ENCODE measurements at places on chromosomes 12 and 14. TPM values are rescaled to one million over a fixed set of nuclear protein-coding genes. Genes with fewer than 3 reads are reported as not detected.

- no peak for DNase-seq
Measured at GRCh38 chr12:21606175-21606574, 1.5 kb upstream of the GYS2 start.

DNA sequence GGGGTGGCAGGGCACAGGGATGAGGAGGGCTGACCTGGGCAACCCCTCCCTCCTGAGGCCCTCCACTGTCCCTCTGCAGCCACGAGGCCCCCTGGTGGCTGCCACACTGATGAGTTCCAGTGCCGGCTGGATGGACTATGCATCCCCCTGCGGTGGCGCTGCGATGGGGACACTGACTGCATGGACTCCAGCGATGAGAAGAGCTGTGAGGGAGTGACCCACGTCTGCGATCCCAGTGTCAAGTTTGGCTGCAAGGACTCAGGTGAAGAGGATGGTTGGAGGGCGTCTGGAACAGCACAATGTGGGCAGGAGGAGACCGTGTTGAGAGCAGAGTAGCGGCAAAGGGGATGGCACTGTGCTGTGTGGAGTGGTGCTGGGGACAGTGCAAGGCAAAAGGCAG lies 25.7 kb upstream of the LRP1-AS start:
- DNase-seq = peak; percentile 94

Gene GZMB
- total RNA-seq = not detected

Gene SERPINA9
- not detected for total RNA-seq

Gene KCNJ8
- total RNA-seq = 0.42 TPM

DNA sequence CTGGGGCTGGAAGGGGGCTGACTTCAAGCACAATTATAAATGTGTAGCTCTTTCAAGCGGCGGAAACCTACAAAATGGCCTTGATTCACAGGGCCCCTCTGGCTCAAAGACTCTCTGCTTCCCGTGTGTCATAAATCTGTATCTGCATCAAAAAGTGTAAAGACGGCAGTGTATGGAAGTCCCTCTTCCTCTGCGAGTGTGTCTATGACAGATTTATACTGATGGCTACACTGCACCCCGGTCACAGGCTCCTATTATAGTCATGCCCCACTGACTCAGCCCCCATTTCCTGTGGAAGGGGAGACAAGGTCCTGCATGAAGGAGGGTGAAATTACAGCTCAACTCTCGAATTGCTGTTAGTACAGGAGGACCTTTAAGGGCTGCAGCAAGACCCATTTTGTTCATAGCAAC lies 68.6 kb downstream of the HMGA2 start:
- DNase-seq = no peak

Gene JPH4
- total RNA-seq = 1.4 TPM

- no peak for DNase-seq
Measured at GRCh38 chr12:107306141-107306659, 212.9 kb upstream of the CRY1 start.

Gene SLC17A8
- total RNA-seq = not detected

DNA sequence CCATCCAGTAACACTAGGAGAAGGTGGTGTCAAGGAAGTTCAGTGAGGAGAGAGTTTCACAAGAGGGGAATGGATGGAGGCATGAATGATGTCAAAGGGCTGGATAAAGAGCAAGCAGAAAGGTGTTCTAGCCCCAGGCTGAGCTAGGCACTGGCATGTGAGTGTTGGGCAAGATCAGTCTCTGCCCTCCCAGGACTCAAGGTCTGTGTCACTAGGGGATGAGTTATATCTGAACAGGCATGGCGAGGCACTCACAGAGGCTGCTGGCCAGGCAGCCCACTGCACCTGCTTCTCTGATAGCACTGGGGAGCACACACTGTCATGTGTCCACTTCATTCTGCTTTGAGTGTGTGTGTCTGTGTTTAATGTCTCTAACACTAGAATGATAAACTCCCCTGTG lies 903.8 kb downstream of the BCL11B start:
- no peak for DNase-seq

DNA sequence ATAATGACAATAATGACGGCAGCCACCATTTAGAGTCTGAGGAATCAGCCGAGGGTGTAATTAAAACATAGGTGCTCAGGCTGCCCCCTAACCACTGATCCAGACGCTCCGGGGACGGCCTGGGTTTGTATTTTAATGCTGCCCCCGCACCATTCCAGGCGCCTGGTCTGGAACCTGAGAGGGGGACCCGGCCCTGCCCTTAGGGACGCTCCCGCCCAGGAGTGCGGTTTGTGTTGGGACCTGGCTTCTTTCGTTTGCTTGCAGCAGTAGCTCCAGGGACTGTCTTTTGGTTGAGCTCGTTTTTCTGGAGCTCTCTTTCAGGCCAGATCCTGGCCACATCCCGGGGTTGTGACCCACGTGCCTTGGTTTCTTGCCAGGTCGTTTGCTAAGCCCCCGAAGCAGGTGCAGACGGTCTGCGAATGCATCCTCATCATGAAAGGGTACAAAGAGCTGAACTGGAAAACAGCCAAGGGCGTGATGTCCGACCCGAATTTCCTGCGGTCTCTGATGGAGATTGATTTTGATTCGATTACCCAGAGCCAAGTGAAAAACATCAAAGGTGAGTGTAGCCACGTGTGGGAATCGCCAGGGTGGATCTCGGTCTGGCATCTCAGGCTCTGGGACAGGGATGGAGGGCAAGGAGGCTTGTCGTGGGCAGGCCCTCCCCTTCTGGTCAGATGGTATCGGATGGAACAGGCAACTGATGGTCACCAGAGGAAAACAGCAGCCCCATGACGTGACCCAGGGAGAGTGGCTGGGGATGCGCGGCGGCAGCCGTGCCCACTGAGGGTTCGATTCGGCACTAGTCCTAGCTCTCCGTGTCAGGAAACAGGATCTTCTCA lies 63.5 kb downstream of the CCDC92 start:
- peak; percentile 36 for DNase-seq

- DNase-seq = no peak
Measured at GRCh38 chr12:22672951-22673350, 48.0 kb downstream of the ETNK1 start.

DNA sequence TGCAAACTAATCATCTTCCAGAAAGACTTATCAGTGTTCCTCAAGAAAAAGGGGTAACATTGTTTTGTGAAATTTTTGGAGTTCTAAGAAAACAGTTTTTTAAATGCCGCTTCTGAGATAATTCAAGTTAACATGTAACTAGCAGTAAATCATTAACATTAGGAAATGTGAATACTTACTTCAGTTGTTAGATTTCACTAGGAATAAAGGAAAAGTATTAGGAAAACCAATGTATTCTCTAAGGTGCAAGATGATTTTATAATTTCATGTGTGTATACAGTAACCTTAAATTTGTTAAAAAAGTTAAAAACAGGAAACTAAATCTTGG lies 36.8 kb downstream of the PAPOLA start:
- DNase-seq = no peak

Measured in H7 (cell line).